Stimulated activated CD4-positive, alpha-beta T cell treated with anti-CD3 and anti-CD28 coated beads, Interleukin-1b, Interleukin-23, amount 100 ng/mL, for 1 hour (primary cell): ENCODE measurements at places on chromosomes 4 and X.

- peak; percentile 9 for DNase-seq
Measured at GRCh38 chrX:71910986-71911730, 513 bp downstream of the NHSL2 start.

- DNase-seq: no peak
Measured at GRCh38 chrX:153651540-153652079, 4.6 kb downstream of the DUSP9 start.

DNA sequence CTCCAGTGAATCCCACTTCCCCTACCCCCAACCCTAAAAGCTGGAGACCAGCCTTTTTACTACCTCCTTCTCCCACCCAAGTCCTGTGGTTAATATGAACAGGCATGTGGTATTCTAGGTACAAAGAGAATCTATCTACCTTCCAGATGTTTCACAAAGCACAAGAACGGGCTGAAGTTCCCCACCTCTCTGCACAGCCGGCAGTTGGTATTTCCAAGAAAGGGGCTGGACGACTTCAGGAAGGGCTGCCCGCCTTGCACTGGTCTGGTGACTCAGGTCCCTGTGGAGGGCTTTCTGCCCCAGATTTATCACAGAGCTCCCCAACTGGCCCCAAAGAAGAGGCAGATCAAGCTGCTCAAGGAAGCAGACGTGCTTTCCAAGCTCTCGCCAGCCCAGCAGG, 4.5 kb downstream of the FAM47E start:
- DNase-seq: no peak

DNA sequence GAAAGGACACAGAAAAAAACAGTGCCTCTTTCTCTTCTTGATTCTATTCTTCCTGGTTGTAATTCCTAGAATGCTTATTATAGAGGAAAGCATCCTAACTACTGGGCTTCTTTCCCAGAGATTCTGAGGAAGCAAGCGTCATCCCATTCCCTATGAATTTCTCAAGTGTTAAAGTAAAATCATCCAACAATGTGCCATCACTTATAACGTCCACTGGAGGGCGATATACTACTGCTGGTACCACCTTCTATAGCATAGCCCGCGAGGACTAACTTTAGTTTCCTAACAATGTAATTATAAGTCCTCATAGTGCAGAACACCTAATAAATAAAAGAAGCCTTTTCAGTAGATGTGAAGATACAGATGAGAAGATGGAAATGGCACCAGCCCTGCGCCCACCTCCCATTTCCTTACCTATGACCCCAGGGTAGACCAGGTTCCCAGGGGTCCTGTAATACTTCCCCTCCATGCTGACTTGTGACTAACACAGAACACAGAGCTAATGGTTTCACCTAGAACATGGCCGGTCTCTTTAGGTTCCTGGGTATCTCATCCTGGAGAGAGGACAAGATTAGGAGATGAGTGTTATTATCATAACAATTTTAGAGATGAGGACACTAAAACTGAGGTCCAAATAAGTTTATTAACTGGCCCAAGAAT, 4.2 kb downstream of the CENPVL3 start:
- DNase-seq: no peak

DNA sequence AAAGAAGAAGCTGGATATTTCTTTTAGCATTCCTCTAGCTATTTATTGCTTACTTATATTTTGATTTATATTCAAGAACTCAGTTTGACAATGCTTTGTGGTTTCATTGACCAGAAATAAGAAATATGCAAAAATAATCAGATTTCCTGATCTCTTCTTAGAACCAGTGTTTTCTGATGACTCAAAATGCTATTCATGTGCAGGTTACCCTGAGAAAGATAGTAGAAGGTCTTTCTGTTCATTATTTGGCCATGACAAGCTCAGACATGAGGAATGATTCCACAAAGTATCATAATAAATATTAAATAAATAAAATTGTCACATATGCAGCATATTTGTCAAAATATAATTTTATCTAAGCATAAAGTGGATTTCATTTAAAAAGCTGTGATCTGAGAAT, 24.1 kb downstream of the ADH7 start:
- DNase-seq: no peak

- no peak for DNase-seq
Measured at GRCh38 chrX:133412246-133412645, 3.0 kb downstream of the GPC4 start.

- DNase-seq: no peak
Measured at GRCh38 chr4:189278597-189279165, 662.0 kb upstream of the FRG1 start.

DNA sequence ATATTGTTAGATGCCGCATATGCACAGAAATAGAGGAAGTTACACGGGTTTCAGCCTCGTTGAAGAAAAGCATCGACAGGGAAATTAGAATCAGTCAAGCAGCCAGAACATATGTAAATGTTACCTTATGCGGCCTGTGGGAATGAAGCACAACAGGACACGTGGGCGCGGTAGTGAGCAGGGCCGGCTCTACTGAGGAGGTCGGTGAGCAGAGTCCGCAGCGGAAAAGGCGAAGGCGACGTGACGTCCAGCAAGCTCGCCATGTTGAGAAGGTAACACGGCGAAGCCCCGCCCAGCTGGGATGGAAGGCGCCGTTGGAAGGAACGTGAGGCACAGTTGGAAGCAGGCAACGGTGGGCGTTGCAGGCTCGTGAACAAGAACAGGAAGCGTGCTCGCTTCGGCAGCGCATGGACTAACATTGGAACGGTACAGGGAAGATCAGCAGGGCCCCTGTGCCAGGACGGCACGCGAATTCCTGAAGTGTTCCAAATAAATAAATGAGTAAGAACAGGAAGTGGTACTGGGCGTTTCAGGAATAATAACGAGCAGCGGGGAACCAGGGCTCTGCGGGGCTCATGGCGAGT, 54.6 kb downstream of the MTNR1A start:
- no peak for DNase-seq

GRCh38 chr4:13522282-13523104, 21.8 kb downstream of the NKX3-2 start:
- no peak for DNase-seq
